ENCODE measurements at places on chromosomes 1 and 21.
A peak's percentile ranks its signal among the peaks of the same experiment; 100 is the strongest.

GRCh38 chr21:39363607-39364555 is 15.0 kb upstream of the HMGN1 start:
- no peak for DNase-seq

GRCh38 chr1:110756506-110756905 is 81.8 kb upstream of the KCNA3 start:
- DNase-seq = no peak

DNA sequence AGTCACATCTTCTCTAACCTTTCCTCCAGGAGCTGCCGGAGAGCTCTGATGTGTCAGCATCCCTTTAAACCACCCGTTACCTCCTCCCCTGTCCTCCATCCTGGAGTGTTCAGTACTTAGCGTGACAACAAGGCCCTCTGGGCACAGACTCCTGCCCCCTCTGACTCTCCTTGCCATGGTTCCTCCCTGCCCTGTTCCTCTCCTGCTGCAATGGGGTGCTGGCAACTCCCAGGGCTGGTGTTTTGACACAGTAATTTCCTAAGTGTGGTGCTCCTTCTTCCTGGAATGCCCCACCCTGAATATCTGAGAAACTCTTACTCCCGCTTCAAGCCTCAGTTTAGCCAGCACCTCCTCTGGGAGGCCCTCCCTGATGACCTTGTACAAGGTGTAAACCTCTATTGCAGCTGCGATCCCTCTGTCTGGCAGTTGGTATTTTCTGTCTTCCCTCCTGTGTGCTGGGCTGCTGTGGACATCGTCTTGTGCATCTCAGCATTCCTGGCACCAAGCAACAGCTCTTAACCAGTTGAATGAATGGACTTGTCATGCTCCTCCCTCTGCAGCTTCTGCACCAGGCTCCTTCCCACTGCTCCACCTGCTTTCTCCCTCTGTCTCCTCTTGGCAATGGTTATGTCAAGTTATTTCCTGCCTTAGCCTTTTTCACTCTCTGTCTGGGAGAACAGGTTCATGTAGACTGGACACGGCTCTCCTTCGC is 48.2 kb upstream of the ETV3 start:
- no peak for DNase-seq

GRCh38 chr1:87718241-87718950 is 389.7 kb downstream of the LMO4 start:
- DNase-seq = no peak

DNA sequence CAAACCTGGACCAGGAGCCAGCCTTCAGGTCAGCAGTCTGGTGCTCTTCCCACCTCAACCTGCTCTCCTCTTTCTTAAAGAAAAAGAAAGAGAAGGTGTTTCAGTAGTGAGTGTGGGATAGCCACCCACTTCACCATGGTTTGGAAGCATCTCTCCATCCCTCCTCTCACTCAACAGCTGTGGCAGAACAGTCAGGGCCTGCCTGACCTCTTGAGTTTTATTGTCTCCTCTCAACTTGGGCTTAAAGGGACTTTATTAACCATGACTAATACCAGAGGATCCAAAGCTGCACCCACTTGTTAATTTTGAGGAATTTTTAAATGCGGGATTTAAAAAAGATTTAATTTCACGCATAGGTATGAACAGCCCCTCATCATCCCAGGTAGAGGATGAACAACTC is 570 bp upstream of the VASH2 start:
- no peak for DNase-seq

DNA sequence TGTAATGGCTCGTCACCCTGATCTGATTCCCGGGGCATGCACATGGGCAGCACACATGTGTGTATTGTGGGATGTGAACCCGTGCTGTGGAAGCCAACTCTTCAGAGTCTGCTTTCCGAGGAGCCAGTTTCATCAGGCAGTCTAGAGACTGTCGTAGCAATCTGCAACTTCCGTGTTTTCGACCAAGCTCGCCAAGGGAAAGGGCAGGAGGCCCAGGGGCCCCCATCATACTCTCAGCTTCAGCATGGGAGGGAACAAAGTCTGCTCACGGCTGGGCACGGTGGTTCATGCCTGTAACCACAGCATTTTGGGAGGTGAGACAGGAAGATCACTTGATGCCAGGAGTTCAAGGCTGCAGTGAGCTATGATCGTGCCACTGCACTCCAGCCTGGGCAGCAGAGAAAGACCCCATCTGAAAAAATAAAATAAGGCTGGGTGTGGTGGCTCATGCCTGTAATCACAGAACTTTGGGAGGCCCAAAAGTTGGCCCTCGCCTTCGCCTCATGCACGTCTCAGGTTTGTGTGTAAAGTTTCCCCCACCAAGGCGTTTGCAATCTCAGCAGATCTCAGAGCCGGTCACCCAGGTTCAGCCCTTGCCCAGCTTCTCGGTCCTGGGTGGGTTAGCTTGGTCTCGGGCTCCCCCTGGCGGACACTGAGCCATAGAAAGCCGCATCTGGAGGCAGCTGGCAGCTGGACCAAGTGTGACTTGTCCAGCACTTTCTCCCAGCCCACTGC is 48.5 kb upstream of the SLC25A33 start:
- DNase-seq = peak; percentile 76

DNA sequence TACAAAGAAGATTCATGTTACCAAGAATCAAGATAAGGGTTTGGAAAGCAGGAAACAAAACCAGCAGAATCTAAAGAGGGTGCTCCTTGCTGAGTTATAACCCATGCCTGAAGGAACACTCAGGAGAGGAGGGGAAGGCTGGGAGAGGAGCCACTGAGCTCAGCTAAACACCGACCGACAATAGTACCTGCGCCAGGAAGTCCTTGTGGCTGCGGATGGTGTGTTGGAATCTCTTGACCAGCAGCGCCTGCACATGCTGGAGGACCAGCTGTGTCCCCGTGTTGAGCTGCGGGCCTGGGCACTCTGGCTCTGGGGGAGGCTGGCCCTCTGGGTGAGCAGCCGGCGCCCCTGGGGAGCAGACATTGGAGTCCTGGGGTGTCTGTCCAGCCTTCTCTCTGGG is 89.4 kb downstream of the ABCA4 start:
- no peak for DNase-seq

DNA sequence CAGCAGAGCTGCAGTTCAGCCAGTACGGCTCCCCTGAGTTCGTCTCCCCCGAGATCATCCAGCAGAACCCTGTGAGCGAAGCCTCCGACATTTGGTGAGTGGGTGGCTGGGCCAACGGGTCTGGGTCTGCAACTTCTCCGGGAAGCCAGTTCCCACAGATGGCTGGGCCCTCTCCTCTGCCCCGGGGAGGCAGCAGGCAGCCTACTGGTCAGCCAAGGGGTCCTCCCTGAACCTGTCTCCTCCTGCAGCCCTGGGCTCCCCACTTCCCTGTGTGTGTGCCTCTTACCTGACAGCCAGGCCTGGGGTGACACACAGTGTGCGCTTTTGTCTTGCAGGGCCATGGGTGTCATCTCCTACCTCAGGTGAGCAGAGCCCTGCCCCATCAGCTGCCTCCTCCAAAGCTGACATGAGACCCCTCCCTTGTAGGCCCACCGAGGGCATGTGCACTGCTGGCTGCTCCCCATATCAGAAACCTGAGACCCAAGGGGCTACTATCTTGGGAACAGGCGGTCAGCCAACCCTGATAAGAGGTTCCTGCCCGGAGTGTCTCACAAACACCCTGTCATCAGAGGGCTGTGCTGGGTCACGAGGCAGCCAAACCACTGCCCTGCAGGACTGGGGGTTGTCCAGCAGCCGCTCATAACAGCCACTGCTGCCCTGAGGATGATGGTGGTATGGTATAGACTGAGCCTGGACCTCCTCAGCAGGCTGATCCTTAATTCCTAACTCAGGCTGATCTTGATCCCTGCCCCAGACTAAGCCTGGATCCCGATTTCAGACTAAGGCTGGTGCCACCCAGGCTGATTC is 37.6 kb downstream of the TRIM11 start:
- DNase-seq = no peak

DNA sequence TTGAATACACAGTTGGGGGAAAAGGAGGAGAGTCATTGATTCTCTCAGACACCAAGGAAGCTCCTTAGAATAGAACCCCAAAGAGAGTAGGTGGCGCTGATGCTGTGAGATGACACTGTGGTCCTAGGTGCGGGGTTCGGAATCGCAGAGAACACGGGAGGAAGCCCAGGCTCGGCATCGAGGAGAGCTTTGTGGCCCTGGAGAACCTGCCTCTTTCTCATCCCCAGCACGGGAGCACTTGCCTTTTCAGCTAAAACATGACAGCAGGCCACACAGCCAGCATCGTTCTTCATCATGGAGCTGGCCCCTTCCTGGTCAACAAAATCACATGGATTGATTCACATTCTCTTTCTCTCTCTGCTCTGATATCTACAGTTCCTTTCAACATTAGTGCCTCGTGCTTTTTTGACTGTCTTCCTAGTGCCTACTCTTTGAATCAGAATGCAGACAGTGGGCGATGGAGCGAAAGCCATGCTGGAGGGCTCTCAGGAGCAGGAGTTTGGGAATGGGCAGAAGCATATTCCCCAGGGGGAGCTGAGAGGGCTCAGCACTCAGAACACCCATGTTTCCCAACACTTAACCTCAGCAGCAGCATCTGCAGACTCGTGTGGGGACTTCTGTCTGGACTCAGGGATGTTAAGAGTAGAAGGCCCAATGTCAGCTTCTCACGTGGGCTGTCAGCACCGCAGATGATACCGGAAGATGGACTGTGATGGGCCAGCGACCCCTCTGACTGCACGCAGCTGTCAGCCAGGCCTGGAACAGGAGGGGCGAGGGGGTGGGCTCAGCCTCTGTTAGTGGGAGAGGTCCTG is 539.4 kb downstream of the KIF26B start:
- DNase-seq = no peak

Measured in effector CD8-positive, alpha-beta T cell (primary cell).